ENCODE measurements at places on chromosomes 12 and 14.

- no peak for DNase-seq
These were observed 62.2 kb upstream of the PELI2 start for GRCh38 chr14:56056031-56056430.

- DNase-seq, result no peak
These were observed 65.8 kb downstream of the PITPNM2 start for GRCh38 chr12:123085066-123085465.

DNA sequence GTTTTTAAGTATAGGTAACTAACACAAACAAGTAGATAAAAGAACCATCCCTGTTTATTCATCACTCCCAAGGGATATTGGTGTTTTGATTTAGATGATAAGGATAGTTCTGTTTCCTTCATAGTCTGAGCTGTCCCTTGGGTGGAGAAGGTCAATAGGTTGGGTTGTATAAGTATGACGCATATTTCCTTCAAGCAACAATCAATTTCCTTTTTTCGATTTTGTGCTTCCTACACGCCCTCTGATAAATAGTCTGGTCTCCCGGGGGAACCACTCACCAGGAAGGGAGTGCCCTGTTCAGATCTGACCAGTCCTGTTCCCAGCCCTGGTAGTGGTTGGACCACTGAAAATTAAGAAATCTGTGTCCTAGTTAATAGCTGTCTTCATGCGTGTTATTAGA, 378.8 kb upstream of the FAR2 start:
- DNase-seq, result no peak

DNA sequence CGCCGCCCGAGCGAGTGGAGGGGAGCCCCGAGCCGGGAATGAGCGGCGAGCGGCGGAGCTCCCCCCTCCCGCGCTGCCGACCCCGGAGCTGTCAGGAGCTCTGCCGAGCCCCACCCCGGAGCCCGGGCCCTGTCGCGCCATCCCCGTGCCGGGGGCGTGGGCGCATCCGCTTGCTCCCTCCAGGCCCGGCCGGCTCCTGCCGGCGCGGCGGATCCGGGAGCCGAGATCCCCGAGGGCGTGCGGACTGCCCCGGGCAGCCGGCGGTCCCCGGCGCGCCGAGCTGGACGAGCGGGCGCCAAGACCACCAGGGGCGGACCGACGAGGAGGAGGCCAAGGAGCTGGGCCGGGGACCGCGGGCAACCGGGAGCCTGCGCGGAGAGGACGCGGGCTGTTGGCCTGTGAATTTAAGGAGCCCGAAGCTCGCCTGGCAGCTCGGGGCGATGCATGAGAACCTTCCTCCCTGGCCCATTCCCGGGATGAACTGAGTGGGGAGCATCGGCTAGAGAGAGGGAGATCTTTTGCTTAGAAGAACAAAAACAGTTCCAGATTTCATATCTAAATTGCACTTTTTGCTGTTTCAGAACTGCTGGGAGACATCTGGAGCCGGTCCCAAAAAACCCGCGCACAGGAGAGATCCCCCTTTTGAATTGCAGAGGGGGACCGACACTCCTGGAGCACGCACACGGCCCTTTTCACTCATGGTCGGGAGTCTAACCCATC, 2.0 kb downstream of the PTHLH start:
- DNase-seq, result peak; percentile 34

DNA sequence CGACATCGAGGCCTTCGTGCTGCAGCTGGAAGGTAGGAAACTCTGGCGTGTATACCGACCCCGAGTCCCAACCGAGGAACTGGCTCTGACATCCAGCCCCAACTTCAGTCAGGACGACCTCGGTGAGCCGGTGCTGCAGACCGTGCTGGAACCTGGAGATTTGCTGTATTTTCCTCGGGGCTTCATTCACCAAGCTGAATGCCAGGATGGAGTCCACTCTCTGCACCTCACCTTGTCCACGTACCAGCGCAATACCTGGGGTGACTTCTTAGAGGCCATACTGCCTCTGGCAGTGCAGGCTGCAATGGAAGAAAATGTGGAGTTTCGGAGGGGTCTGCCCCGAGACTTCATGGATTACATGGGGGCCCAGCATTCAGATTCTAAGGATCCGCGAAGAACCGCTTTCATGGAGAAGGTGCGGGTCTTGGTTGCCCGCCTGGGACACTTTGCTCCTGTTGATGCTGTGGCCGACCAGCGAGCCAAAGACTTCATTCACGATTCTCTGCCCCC, 1.4 kb downstream of the RIOX1 start:
- DNase-seq, result no peak

- DNase-seq, result no peak
These were observed 7.8 kb downstream of the FOXA1 start for GRCh38 chr14:37587131-37587803.

- no peak for DNase-seq
These were observed 7.6 kb downstream of the KRAS start for GRCh38 chr12:25242981-25243679.

GRCh38 chr12:131862600-131862993, 31.8 kb upstream of the ULK1 start:
- DNase-seq, result no peak

- no peak for DNase-seq
These were observed 879.5 kb downstream of the DIO2 start for GRCh38 chr14:79331830-79332229.

GRCh38 chr14:44963044-44963528, 1.1 kb downstream of the TOGARAM1 start:
- no peak for DNase-seq

GRCh38 chr12:109697877-109698468, 15.7 kb upstream of the FAM222A start:
- DNase-seq, result no peak

DNA sequence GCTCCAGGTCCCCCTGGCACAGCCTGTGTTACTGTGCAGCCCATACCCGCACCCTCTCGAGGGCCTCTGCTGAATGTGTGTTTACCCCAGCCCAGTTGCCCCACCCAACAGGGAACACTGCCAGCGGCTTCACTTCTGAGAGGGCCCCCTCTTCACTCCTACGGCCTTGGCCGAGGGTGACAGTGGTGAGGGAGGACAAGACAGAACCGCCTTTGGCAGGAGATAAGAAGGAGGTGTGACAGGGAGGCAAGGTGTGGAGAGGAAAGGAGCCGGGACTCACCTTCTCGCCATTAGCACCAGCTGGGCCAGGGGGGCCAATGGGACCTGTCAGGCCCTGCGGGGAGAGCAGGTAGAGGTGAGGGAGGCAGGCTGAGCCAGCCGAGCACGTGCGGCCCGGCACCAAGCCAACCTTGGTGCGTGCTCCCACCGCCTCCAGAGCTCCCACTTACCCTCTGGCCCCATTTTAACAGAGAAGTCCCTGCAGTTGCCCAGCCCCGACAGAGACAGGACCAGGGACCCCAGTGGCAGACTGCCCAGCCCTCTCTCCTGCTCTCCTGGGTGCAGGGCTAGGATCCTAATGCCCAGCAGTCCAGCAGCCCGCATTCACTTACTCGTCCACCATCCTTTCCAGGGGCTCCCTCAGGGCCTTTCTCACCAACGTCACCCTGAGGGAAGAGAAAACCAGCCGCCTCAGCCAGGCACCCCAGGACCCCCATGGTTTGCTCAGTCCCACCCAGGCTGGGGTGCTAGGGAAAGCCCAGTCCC, 18.3 kb downstream of the TMEM106C start:
- no peak for DNase-seq

DNA sequence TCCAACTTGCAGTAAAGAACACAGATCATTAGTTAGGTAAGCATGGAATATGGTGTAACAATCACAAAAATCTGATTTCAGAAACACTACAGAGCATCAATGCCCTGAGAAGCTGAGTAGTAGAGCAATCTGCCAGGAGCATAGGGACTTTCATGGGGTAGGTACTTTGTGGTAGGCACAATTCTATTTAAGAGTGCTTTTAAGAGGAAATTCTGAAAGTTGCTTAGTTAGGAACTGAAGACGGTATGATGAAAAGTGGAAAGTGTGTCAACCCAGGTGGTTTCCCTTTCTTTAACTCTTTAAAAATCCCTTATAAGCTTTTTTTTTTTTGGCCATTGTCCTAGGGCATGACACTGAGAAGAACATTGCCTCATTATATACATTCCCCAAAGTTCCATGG, 535.7 kb upstream of the FBXO33 start:
- no peak for DNase-seq

DNA sequence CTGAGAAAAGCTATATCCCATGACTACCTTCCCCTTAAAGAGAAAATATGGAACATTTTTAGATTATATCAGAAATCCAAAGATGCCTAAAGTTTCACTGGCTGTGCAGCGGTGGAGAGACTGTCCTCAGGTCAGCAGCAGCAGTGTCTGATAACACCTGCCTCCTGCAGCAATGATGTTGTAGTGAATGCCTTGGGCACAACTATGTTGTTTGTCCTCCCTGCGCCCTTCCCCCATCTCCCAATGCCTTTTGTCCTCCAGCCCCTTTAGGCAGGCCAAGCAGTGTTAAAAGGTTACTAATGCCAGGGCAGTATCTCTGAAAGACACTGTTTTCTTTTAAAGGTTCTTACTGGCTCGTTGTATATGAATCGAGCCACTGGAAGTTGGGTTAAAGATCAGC, 13.2 kb downstream of the RTRAF start:
- no peak for DNase-seq

DNA sequence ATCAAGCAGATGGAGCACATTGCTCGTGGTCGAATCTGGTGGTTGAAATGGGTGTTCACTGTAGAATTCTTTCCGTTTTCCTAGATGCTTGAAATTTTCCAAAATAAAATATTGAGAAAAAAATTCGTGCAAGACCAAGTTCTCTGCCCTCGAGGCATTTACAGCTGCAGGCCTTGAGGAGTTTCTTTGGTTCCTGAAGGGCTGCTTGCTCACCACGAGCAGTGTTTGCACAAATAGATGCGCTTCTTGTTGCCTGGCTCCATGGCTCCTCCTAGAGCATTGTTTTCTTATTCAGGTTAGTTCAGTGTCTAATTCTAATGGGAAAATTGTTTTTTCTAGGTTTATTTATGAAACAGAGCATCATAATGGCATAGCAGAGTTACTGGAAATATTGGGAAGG, 74.5 kb upstream of the DYNC1H1 start:
- DNase-seq, result no peak

DNA sequence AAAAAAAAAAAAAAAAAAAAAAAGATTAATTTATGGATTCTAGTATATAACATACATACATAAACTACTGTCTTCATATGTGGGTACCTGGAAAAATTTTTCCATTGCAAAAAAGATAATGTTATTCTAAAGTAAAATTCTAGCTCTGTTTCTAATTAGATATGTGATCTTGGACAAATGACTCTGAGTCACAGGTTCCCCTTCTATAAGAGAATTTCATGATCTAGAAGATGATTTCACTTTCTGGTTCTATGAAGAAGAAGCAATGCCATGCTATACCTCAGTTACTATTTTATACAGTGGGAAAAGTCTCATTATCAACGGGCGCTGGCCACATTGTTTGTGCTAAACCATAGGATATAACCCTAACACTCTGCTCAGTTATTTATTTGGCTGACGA, 351.3 kb downstream of the ZFP36L1 start:
- DNase-seq, result no peak

Data from GM12891 (cell line).